ENCODE measurements at places on chromosomes 4 and X.

DNA sequence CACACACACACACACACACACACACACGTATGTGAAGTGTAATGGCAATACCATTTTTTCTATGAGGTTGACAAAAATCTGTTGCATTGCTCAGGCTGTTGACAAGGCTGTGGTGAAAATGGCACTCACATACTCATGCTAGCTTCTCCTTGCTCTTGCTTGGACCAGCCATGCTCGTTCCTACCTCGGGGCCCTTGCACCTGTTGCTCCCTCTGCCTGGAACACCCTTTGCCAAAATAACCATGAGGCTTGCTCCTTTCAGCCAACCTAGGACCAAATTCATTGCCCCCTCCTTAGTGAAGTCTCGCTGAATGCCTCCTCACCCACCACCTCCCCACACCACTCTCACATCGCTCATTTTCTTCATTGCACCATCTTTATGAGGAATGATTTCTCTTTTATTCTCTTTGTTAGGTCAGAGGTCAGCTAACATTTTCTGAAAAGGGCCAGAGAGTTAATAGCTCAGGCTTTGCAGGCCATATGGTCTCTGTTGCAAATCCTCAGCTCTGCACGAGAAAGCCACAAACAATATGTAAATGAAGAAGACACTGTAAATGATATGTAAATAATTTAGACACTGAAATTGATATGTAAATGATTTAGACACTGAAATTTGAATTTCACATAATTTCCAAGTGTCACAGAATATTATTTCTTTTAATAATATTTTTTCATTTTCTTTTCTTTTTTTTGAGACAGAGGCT lies 13.3 kb downstream of the SLC38A5 start:
- no peak for DNase-seq

DNA sequence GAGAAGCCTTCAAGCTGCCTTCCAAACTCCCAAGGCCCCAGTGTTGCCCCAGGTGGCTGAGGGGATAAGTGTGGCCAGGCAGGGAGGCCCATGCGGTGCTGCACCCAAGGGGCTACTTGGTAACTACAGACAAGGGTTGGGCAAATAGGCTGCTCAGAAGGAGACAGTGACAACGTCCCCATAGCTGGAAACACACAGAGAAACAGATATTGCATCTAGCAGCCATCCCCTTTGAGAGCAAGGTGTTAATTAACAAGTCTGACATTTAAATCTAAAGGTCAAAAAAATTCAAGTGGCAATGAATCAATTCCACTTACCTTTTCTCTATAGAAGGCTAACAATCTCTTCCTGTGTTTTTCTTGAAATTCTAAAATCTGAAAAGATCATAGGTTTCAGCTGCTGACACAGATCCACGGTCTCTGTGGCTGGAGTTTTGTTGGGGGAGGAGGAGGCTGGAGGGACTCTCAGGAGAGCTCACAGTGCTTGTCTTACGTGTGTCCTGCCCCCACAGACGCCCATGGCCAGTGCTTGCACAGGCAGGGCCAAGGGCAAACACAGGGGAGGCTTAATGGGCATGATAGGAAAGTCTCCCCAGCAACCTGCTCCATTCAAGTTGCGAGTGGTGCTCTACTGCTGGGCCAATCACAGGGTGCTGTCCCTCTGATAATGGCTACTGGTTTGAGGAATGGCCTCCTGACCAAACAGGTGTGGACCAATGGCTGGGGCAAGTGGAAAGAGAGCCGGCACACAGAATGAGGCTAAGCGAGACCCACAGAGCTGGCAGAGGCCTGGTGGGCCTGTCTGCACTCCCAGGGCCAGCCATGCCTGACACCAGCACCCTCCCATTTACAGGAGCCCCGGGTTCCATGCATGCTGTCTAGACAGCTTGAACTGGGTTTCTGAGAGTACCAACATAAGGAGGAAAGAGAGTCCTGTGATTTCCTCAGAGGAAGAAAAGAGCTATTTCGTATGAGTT lies 22.6 kb downstream of the RNF212 start:
- DNase-seq: no peak

- DNase-seq: no peak
These were observed 104.4 kb downstream of the EFHC2 start for GRCh38 chrX:44239036-44239435.

DNA sequence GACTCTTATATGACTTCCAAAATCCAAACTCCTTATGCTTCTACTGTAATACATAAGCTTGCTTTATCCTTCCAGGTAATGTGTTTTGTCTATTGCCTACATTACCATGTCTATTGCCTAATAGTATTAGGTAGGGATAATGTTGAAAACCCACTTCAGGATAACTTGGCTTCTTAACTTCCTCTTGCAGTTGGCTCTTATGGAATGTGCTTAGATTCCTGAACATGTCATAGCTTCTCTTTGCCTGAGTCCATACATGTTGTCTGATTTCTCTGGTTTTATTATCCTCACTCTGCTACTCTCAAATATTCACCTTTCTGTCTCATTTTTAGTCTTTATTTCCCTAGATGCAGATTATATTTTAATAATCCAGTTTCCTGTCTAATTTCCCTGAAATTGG lies 599.9 kb downstream of the IL15 start:
- no peak for DNase-seq

DNA sequence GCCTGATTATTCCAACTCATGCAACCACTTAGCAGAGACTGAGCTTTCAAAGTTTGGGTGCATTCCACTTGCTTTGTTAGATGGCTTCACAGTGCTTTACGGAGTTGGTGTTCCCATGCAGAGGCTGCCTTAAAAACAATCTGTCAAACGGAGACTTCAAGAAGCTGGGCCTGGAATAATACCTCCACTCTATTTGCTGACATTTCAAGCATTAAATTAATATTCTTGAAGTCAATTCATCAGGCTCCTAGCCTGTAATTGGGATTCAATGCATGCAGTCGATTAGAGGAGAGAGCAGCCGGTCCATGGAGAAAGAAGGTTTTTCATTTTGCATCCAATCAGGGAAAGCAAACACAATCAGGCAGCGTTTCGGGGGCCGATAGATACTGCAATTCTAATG lies 314.7 kb upstream of the PRKX start:
- no peak for DNase-seq

GRCh38 chrX:55451990-55452832 lies at the start of gene MAGEH1:
MAGEH1 (plus strand) TSS chrX:55452127; CDS start chrX:55452375, 248 bp downstream.
- peak; percentile 69 for DNase-seq

Measured in SJCRH30 (cell line).